ENCODE measurements at places on chromosomes 1 and 21.

- DNase-seq = no peak
Measured at GRCh38 chr1:229893762-229894444, 173.1 kb upstream of the GALNT2 start.

GRCh38 chr1:50923564-50923963 is 36.5 kb downstream of the FAF1 start:
- DNase-seq = no peak

DNA sequence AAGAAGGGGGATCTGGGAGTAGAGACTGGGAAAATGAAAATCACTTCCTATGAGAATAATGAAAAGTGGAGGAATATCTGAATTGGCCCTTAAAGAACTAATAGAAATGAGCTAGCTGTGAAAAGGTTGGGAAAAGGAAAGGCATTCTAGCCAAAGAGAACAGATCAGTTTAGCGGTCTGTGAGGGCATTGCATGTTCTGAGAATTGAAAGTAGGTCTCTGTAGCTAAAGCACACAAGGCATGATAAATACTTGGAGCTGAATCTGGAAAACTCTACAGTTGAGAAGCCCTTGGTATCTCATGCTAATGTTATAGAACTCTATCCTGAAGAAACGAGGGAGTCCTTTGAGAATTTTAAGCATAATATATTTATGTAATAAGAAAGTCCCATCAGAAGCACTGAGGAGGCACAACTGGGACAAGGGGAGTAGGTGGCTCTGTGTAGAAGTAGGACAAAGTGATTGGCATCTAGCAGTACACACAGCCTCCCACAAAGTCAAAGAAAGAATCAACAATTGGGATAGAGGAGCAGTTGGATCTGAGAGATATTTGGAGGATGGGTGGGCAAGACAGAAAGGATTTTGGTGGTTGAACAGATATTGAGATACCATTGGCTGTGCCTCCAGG is 78.7 kb downstream of the GREM2 start:
- DNase-seq = no peak

DNA sequence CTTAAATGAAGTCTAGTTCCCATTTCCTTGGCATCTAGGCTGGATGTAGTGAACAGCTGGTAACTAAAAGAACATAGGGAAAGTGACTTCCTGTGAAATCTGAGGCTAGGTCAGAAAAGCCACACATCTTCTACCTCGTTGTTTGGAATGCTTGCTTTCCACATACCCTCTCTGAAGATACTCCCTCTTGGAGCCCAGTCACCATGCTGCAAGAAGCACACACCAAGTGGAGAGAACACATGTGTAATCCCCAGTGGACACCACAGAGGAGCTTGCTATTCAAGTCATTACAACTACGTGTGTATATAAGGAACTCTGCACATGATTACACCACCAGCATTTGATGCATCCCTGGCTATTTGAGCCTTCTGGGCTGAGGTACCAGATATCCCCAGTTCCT is 125.9 kb downstream of the RGS21 start:
- no peak for DNase-seq

DNA sequence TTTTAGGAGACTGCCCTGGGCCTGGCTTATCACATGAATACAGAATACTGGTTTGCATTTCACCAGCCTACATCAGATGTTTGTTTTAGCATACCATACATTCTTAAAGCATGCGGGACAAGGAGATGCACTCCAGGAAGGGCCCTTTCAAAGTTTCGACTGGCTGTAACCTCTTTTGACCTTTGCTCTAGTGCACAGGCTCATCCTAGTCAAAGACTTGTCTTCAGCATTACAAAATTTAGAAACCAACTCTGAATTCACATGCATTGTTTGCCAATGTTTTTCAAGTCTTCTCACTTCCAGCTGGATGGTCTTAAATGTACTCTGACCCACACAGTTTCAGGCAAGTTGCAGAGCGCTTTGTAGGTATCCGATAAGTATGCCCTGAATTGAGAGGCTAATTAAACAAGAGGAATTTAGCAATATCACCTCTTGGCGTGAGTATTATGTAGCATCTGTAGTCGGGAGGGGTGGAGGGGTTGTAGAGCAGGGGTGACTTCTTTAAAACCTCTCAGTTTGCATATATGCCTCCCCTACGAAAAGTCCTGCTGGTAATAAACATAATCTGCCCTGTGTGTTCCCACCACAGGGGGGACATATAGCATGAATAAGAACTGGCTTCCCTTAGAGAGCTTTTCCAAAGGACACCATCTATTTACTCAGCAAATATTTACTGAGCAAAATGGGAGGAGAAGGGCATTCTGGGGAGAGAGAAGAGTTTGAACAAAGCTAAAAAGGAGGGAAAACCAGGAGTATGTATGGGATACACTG is 24.4 kb upstream of the AHCYL1 start:
- peak; percentile 56 for DNase-seq

DNA sequence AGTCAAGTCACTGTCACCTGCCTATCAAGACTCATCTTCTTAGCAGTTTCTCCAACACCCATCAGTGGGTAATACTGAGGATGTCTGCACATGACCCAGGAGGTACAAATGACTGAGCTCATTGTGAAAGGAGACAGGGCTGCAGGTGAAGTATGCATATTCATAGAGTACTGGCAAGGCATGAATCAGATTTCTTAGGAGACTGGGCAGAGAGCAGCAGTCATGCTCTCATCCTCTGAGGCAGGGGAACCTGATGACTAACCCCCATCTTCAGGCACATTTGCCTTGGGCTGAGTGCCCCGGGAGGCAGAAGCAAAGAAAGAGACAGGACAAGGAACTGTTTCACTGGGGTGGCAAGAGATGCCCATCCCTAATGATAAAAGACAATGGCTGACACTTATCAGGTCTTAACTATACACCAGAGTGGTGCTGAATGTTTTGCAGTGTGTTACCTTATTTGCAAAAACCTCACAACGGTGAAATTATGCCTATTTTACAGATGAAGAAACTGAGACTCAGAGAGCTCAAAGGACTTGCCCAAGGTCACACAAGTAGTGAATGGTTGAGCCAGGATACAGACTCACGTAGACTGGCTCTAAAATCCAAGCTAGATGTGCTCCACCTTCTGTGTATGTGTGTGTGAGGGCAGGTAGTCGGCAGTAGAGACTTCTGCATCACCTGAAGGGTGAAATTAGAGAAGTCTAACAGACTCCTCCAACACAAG is 9.2 kb upstream of the GRHL3 start:
- no peak for DNase-seq

GRCh38 chr1:6790146-6790545 is 4.9 kb downstream of the CAMTA1 start:
- no peak for DNase-seq

DNA sequence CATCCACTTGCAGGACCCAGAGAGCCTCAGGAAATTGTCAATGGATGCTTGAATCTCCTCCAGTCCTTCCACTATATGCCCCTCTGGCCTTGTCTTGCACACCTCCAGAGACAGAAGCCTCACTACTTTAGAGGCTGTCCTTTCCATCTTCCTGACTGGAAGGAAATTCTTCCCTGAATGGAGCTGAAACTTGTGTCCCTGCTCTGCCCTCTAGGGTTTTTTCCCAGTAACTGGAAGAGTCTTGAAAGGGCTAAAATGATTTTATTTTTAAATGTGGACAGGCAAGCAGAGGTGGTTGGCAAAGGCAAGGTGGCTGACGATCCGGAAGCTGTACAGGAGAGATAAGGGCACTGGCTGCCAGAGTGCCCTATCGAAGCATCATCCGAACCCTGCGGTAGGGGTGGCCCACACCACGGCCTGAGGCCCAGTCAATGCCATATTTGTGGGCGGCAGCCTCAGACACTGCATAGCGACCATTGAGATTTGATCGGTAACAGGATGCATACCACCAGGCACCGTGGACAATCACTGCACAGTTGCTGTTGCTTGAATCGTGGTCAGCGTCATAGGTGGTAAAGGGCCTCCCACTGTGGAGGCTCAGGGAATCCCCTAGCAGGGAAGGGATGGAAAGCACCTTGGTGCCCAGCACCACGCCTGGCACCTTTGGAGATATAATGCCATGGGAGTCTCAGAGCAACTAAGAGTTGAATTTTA is 2.3 kb upstream of the MAP3K6 start:
- no peak for DNase-seq

DNA sequence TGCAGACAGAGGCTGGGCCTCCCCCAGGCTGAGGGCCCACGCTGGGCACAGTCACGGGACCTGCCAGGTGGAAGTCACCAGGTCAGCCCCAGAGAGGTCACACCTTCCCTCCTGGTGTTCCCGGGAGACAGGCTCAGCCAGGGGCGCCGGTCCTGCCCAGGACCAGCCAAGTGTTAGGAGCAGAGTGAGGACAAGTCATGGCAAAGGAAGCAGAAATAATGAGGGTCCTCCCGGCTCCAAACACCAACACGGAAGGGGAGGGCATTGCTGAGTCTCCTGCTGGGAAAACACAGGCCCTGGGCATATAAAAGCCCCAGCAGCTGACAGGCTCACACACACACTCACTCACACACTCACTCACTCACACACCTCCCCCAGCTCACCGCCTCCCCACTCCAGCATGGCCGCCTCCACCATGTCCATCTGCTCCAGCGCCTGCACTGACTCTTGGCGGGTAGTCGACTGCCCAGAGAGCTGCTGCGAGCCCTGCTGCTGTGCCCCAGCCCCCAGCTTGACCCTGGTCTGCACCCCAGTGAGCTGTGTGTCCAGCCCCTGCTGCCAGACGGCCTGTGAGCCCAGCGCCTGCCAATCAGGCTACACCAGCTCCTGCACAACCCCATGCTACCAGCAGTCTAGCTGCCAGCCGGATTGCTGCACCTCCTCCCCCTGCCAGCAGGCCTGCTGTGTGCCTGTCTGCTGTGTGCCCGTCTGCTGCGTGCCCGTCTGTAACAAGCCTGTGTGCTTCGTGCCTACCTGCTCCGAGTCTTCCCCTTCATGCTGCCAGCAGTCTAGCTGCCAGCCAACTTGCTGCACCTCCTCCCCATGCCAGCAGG is at the start of gene KRTAP10-10:
TSS of gene KRTAP10-10 (plus strand) at position 339 of the 833 bp plus-strand sequence. CDS start at position 401, 62 bp downstream.
- no peak for DNase-seq

DNA sequence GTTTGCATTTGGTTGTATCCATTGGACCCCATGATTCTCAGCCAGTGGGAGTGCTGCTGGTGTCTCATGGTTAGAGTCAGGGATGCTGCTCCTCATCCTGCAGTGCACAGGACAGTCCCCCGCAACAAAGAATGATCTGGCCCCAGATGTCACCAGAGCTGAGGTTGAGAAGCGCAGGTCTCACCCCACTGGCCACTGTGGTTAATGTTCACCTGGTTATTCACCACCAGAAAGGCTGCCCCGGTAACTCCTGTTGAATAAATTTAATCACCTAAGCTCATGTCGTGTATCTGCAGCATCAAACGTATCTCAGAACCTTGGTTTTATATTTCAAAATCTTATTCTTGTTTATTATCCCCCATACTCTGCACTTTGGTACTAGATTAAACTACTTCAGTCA is 75.8 kb downstream of the ATP5PO start:
- DNase-seq = no peak

DNA sequence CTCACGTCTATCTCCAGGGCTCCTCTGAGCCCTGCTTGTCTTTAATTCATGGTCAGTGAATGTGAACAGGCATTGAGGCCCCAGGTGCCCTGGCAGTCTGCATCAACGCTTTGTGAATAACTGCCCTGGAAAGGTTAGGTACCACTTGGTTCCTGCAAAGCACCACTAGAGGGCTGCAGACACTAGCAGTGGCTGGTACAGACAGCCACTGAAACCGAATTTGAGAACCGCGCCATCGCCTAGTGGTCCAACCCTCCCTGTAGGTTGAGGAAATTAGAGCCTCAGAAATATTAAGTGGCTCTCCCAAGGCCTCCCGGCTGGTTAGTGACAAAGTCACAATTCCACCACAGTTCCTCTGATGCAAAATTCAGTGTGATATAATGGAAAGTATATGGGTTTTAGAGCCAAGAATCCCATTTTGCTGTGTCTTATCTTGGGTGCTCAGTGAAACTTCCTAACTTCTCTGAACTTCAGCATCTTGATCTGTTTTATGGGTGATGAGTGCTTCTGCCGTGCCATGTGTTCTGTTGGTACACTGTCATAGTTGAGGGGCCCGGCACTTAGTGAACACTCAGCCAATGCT is 46.2 kb upstream of the BCL9 start:
- DNase-seq = peak; percentile 58

DNA sequence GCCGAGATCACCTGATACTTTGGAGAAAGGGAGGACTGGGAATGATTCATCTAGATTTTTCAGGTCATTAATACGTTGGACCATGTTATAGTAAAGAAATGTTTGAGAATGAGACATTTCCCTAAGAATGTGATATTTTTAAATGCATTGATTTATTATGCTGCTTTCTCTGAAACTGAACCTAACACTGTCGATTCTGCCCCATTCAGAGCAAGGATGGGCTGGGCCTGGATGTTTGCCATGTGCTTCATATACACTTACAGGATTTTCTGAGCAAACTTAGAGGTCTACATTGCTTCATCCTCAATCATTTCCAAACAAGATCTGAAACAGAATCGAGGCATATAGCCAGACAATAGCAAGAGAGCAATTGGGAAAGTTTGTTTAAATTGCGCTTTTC is 183.3 kb downstream of the CRB1 start:
- DNase-seq = no peak

GRCh38 chr1:192698731-192699130 is 62.8 kb downstream of the RGS13 start:
- no peak for DNase-seq

DNA sequence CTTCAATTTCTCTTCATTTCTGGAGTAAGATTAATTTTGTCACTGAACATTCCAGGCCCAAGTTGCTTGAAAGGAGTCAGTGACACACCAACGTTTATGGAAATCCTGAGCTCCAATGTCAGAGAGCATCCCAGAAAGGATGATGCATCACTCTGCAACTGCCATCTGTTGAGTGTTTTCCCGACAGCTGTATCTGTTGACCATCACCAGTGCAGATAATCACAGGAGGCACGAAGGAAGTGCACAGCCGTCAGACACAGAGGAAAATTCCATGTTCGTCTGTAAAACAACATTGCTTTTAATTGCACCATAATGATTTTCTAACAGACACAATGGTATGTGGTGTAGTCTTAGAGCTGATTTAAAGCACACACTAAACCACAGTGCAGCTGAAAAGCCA is 376.7 kb upstream of the ADGRL2 start:
- DNase-seq = no peak

GRCh38 chr1:99781798-99782197 is 15.4 kb upstream of the FRRS1 start:
- DNase-seq = no peak

GRCh38 chr21:37793660-37794059 is 122.6 kb downstream of the KCNJ6 start:
- DNase-seq = no peak

DNA sequence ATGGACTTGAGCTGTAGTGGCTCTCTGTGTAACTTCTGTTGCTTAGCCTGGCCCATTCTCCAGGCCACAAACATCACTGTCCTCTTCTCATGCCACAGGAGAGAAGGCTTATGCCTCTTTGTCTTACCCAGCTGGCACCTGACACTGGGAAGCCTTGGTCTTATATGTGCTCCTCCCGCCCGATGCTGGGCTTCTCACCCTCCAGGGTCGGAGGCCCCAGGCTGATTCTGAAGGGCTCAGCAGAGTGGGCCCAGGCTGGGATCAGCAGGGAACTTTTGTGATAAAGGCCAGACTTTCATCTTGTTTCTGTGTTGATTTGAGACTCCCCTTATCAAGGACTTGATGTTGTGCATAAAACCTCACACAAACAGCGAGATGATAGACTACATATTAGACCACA is 29.8 kb downstream of the TRPM2 start:
- no peak for DNase-seq

Measured in NCI-H2029 (cell line).